ENCODE measurements at places on chromosomes 2 and 18.

DNA sequence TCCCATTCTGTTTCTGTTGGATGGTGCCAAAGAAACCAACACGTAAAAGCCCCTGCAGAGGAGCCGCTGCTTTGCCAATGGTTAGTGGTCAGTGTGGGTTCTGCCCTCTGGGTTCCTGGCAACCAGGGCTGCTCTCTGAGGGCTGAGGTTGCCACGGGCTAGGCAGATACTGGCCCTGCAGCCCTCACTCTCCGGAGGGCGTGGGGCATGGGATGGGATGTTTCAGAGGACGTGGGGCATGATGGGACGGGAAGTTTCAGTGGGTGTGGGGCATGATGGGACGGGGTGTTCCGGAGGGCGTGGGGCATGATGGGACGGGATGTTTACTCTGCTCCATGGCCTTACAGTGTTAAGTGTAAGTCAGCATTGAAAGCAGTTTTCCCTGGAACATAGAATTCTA lies 34.2 kb downstream of the ADI1 start:
- no peak for DNase-seq

DNA sequence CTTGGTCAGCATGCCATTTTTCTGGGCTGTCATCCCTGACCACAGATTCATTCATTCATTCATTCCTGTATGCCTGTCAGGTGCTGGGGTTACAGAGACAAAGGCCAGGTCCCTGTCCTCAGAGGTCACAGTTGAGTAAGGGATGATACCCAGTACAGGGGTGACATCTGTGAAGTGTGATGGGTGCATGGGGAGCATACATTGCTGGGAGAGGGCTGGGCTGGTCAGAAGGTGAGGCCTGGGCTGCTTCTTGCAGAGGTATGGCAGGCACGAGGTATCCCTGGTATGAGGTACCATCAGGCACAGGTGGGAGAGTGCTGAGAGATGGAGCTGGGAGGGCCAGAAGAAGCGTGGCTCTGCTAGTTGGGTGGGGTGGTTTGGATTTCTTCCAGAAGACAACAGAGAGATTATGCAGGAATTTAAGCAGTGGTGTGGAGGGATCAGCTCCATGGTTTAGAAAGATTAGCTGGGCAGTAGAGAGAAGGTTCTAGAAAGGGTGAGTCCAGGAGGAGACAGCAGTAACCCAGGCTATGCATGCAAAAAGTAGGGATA lies 181.9 kb upstream of the HAAO start:
- DNase-seq = no peak

- DNase-seq = no peak
Measured at GRCh38 chr2:126717928-126718327, 62.0 kb downstream of the GYPC start.

DNA sequence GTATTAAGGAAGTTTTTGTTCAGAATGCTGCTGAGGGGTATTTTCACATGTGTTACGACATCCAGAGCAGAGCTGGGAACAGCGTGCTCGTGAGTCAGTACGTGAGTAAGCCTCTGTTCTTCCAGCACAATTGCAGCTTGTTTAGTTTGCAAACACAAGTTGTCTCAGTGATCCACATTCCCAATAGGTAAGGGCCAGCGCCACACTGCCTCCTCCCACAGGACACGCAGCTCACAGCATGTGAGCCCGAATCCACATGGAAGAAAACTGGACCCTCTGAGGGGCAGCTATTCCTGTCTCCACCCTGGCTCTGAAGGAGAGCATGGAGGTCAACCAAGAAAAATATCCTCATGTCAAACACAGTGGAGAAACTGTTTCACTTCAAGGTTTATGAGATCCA lies 173.9 kb upstream of the PID1 start:
- no peak for DNase-seq

- no peak for DNase-seq
Measured at GRCh38 chr2:157182834-157183396, 74.6 kb upstream of the GALNT5 start.

DNA sequence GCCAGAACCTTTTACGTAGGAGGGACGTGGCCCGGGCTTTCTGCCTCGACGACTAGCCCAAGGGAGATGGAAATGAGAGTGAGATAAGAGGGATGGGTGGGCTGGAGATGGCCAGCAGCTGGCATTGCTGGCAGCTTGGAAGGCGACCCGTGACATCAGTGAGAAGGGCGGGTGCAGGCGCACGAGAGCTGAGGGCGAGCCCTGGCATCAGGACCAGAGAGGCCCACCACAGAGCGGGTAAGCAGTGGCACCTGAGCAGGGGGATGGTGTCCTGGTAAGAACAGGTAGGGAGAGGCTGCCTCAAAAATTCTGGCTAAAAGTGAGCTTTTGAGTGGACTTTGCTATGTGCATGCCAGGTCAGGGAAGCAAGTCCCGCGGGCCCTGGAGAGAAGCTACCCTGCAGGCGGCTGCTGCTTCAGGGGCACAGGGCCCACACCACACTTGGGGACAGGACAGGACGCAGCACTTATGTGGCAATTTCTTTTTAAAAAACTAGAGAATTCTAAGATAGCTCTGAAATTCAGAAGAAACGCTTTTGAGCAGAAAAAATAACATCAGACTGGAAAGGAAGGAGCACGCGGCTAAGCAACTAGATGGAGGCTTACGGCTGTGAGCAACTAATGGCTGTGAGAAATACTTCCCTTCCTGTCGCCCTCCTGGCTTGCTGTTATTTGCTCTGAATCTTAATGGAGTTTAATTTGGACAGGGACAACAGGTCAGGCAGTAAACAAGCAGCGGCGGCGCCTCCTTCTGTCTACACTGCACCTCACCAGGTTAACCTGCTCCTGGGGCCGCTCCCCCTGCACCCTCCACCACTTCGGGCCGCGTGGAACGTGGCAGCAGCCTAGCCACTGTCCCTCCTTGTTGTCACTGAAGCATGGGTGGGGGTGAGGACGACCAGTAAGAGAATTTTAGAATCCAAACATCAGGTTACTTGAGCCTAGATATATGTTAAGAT lies 20.5 kb downstream of the THAP4 start:
- DNase-seq = no peak

- DNase-seq = no peak
Measured at GRCh38 chr2:53235836-53236582, 531.6 kb upstream of the CHAC2 start.

- no peak for DNase-seq
Measured at GRCh38 chr2:120285056-120285455, 32.4 kb downstream of the RALB start.

DNA sequence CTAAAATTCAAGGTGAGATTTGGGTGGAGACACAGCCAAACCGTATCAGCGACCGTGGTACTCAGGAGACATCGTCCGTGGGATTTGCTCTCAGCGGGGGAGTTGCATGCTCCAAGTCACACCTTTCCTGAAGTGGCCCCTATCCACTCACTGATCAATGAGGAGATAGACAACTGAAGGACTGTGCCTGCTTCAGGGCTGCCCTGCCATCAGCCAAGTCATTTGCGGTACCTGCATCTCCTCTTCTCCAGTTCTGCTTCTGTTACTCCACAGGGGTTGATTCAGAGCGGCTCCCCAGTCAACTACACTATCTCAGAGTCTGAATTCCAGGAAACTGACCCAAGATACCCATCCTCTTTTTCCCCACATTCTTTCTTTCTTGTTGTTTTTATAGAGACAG lies 184.1 kb downstream of the MREG start:
- DNase-seq = no peak

DNA sequence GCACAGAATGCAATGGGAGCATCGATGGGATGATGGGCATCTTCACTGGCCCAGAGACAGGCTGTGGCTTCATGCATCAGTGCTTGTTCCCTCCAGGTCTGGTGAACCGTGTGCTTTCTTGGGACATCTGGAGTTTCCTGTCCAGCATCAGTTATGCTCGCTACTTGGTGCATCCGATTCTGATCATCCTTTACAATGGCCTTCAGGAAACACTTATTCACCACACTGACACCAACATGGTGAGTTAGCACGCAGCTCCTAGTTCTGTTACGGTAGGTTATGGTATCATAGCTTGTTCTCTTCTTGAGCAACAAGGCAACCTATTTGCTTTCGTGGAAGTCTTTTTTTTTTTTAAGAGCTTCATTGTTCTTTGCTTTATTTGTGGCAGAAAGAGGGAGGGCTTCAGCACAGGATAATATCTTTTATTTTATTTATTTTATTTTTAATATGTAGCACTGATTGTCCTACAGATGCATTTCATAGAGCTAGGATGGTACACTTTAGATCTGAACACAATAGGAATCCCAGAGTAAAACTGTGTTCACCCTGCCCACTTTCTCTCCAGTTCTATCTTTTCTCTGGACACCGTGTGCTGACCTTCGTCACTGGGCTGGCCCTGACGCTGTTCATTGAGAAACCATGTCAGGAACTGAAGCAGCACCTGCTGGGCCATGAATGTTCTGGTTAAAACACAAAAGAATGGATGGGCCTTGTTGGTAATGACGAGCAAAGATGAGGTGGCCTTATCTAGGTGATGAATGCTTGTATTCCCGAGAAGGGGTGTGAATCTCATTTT lies 71.2 kb upstream of the SEC11C start:
- no peak for DNase-seq

DNA sequence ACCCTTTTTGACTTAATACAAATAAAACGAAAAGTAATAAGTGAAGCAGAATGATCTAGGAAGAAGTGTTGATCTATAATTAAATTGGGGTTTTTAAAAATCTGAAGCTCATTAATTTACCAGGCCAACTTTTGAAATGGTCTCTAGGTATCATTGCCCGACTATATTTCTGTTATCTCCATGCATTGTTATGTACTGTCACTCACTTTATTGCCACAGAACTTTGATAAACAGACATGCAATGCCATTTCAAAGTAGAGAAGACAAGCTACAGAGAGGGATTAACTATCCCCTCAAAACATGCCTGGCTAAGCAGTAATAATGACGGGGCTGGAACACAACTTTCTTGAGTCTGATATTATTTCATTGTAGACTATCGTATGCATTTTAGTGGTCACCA lies 147.6 kb upstream of the ITGA4 start:
- DNase-seq = no peak

- no peak for DNase-seq
Measured at GRCh38 chr2:108355906-108356734, 21.6 kb upstream of the SULT1C4 start.

DNA sequence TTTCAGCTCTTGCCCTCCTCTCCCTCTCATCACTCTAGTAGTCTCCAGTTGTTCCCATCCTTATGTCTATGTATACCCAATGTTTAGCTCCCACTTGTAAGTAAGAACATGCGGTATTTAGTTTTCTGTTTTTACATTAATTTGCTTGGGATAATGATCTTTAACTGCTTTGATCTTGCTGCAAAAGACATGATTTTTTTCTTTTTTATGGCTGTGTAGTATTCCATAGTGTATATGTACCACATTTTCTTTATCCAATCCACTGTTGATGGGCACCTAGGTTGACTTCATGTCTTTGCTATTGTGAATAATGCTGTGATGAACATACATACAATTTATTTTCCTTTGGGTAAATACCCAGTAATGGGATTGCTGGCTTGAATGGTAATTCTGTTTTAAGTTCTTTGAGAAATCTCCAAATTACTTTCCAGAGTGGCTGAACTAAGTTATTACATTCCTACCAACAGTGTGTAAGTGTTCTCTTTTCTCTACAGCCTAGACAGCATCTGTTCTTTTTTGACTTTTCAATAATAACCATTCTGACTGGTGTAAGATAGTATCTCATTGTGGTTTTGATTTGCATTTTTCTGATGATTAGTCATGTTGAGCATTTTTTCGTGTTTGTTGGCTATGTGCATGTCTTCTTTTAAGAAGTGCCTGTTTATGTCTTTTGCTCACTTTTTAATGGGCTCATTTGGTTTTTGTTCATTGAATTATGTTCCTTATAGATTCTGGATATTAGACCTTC lies 179.6 kb upstream of the SLC39A10 start:
- DNase-seq = no peak

GRCh38 chr2:127157114-127157513 lies 50.2 kb upstream of the BIN1 start:
- DNase-seq = no peak

- no peak for DNase-seq
Measured at GRCh38 chr18:50924372-50924771, 43.5 kb upstream of the ELAC1 start.

GRCh38 chr2:225761396-225761795 lies 361.9 kb downstream of the NYAP2 start:
- DNase-seq = no peak

GRCh38 chr2:201932511-201932910 lies 101.1 kb upstream of the FZD7 start:
- DNase-seq = no peak

DNA sequence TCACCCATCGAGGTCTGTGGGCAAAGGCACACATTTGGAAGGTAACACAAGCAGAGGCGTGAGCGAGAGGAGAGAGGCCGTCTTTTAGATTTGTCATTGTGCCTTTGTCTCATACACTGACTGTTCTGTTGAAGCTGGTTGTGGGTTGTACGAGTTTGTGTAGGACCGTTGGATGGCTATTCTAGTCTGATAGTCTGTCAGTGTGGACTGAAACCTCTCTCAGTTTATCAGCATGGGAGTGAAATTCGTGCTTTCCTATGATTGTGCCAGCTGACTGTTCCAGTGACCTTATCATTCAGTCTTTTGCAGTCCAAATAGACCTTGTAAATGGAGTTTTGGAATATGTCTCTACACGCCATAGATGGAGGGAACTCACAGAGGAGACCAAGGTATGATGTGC lies 143.5 kb downstream of the LDLRAD4 start:
- DNase-seq = no peak

GRCh38 chr2:182682210-182682609 lies 33.8 kb upstream of the DNAJC10 start:
- DNase-seq = no peak

DNA sequence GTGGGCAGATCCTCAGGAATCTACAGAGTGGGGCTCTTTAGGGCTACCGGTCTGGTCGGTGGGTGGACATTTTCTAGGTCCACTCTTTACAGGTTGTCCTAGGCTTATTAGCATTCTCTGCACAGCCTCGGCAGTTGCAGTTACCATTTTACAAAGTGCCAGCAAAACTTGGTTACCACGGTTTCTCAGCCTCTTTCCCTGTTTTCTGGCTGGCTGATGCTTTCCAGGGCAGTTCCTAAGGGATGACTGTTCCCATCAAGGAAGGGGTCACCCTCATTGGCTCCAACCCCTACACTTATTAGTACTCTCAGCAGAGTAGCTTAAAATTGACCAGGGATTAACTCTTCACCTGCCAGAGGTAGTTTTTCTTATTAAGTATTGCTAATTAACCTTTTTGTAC lies 2.0 kb upstream of the AQP4 start:
- no peak for DNase-seq

DNA sequence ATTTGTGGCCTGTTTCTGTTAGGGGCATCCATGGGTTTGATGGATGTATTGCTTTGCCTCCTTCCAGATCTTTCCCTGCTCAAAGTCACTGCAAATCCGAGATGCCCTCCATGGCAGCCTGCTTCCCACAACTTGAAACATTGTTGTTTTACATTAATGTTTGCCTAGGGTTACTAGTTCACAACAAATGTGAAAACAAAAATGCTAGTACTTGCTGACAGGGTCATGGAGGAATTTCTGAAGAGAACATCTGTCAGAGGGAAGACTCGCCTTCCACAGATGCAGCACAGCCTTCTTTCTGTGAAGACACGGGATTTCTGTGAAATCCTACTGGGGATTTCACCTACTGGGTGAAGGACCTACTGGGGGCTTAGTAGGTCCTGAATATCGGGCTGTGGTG lies 260.0 kb upstream of the FN1 start:
- DNase-seq = no peak

All from CD4-positive, alpha-beta T cell treated with Interleukin-15 for 1 hour (primary cell).